ENCODE measurements at places on chromosomes 13 and 19. TPM values are rescaled to one million over a fixed set of nuclear protein-coding genes. Genes with fewer than 3 reads are reported as not detected.

PLIN5 gene
- polyA plus RNA-seq = 0.34 TPM

SCEL gene
- polyA plus RNA-seq = not detected

SULT2B1 gene
- not detected for polyA plus RNA-seq

ZNF846 gene
- 6.2 TPM for polyA plus RNA-seq

ZNF726 gene
- 2.5 TPM for polyA plus RNA-seq

CTXN1 gene
- not detected for polyA plus RNA-seq

POU2F2 gene
- 7.6 TPM for polyA plus RNA-seq

NAPSA gene
- polyA plus RNA-seq = 1.2 TPM

All from naive thymus-derived CD4-positive, alpha-beta T cell (primary cell).